Naive B cell (primary cell): ENCODE measurements at places on chromosomes 7 and 10. TPM values are rescaled to one million over a fixed set of nuclear protein-coding genes. Genes with fewer than 3 reads are reported as not detected.

GRCh38 chr7:155198901-155199845, 98.5 kb upstream of the INSIG1 start:
- no peak for DNase-seq

- DNase-seq = no peak
Observed at GRCh38 chr7:89002981-89003956, 207.7 kb upstream of the TEX47 start.

DNA sequence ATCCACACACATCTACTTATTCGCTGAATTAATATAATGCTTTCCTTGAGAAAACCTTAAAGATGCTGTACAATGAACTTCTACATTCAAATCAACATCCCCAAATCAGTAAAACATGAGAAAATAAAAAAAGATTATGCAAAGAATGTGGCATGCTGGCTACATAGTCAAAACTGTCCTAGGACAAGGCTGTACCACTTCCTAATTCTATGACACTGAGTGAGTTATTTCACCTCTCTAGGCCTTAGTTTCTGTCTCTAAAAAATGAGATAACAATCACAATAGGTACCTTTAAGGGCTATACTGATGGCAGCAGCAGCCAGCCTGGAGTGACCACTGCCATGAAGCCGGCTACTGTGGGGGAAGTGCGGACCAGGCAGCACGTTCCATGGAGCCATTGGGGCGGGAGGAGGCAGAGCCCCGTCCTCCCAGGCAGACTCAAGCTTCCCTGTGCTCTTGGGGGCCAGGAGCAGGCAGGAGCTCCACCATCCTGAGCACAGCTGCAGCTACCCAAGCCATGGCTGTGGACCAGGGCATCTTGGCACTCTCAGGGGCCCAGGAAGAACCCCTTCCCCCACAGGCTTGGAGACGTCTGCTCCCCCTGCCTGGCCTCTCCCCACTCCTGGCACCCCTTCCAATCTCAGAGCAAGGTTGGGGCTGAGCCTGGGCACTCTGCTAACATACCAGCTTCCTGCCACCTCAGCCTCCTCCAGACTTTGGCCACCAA, 110.2 kb downstream of the ELAPOR2 start:
- no peak for DNase-seq

Gene ADAP1
- 4.4 TPM for polyA plus RNA-seq
